CD4-positive, alpha-beta memory T cell (primary cell): ENCODE measurements at places on chromosomes 3 and 15. TPM values are rescaled to one million over a fixed set of nuclear protein-coding genes. Genes with fewer than 3 reads are reported as not detected.

GRCh38 chr15:45395943-45396342, 17.6 kb upstream of the GATM start:
- no peak overlapping the region for H3K4me3 ChIP-seq
- H3K36me3 ChIP-seq: no peaks in the 10 kb centered on the region
- no peak for DNase-seq
- H3K27ac ChIP-seq: no peak overlapping the region
- peaks cover 4% of the 10 kb centered on the region for H3K27me3 ChIP-seq

The RPL29 gene
- 1,467 TPM for polyA plus RNA-seq

The NXPE3 gene
- 36.2 TPM for polyA plus RNA-seq

DNA sequence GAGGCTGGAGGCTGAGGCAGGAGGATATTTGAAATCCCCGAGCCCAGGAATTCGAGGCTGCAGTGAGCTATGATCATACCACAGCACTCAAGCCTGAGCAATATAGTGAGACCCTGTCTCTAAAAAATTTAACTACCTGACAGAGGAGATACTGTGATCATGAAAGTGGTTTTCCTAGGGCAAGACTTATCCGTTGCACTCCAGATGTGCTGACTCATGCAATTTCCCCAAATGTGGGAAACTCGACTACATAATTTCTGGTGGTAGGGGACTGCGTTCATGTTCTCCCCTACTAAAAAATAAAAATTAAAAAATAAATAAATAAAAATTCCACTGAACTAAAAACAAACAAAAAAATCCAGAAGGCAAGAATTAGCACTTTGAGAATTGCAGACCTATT, 271.7 kb downstream of the SHQ1 start:
- H3K27ac ChIP-seq: no peak overlapping the region
- H3K27me3 ChIP-seq: no peaks in the 10 kb centered on the region
- no peaks in the 10 kb centered on the region for H3K4me1 ChIP-seq
- DNase-seq: no peak
- no peak overlapping the region for H3K4me3 ChIP-seq
